ENCODE measurements at places on chromosomes 6 and 20.

DNA sequence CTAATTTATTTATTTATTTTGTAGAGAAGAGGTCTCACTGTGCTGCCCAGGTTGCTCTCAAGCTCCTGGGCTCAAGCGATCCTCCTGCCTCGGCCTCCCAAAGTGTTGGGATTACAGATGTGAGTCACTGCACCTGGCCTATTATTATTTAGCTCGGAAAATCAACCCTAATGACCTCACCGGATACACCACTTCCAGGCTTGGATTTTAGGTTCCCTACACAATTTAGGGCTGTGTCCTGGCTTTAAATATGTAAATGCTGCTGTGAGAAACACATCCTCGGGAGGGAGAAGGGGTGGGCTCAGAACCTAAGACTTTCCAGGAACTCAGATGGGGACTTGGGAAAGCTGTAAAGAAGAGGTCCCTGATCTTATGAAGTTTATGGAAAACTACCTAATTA, 51.0 kb upstream of the SLC32A1 start:
- DNase-seq: no peak

DNA sequence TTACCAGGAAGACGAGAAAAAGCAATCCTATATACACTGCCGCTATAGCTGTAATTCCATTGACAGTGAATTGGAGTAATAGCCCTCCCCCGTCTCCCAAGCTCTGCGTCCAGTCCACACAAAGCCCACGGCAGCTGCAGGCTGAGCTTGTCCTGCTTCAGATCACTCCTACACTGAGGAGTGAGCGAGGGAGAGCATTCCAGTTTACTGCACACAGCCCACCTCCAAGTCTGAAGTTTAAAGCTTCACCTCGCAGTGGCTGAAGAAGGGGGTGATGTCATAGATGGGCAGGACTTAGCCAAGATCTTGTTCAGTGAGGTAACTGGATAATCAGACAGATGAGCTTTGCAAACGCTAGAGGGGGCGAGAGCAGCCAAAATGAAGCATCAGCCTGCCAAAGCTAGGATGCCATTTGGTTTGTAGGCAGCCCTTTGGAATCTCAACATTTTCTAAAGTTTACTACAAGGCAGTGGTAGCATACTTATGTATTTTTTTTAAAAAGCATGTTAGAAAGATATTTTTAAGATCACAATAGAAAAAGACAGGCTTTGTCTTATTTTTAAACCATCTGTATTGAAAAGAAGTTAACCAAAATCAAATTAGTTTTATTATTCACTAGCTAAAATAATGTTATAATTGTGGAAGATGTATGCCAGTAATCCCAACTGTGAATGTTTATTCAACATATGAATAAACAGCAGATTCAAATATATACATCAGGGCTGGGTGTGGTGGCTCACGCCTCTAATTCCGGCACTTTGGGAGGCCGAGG, at the start of gene FLRT3:
Gene FLRT3 (minus strand): TSS at position 213 of the 772 bp plus-strand sequence. CDS start 10,106 bp downstream, outside the sequence.
- DNase-seq: peak; percentile 99

- DNase-seq: no peak
Observed at GRCh38 chr6:105691081-105691480, 288.2 kb upstream of the PREP start.

DNA sequence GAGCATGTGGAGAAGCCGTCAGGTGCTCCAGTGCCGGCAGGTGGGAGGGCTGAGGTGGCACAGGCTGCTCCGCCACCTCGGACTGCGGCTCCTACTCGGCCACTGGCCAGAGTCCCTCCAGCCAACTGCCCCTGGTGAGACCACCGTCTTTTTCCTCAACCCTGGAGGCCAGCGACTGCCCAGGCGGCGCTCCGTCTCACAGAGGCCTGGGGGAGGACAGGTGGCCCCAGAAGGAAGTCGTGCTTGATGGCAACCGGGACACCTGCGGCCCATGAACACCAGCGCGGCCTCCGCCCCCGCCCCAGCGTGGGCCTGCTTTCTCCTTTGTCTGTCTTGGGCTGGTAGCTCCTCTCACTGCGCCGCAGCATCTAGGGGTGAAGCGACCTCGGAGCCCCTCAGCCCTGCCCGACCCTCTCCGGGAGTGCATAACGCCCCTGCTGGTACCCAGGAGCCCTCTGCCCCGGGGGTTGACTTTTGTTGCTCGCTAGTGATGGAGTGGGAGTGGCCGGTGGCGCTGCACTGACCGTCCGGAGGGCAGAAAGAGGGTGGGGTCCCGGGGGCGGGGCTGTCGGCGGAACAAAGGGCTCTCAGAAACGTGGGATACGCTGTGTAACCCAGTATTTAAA, 706 bp upstream of the TUBB2B start:
- peak; percentile 94 for DNase-seq

DNA sequence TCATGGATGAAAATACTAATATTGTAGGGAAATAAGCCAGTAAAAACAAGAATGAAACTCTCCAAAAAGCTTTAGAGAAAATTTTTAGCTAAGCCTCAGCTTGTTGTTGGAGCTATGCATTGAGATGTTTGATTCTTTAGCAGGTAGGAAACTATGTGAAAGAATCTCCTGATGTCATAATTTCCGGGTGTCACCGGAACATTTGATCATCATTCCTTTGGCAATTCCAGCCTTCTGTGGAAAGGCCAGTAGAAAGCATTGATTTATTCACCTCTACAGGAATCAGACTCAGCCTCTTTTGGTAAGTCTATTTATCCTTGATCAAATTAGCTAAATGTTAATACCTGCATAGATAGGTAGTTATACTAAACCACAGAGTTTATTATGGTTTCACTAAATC, 9.5 kb downstream of the FAM229B start:
- no peak for DNase-seq

DNA sequence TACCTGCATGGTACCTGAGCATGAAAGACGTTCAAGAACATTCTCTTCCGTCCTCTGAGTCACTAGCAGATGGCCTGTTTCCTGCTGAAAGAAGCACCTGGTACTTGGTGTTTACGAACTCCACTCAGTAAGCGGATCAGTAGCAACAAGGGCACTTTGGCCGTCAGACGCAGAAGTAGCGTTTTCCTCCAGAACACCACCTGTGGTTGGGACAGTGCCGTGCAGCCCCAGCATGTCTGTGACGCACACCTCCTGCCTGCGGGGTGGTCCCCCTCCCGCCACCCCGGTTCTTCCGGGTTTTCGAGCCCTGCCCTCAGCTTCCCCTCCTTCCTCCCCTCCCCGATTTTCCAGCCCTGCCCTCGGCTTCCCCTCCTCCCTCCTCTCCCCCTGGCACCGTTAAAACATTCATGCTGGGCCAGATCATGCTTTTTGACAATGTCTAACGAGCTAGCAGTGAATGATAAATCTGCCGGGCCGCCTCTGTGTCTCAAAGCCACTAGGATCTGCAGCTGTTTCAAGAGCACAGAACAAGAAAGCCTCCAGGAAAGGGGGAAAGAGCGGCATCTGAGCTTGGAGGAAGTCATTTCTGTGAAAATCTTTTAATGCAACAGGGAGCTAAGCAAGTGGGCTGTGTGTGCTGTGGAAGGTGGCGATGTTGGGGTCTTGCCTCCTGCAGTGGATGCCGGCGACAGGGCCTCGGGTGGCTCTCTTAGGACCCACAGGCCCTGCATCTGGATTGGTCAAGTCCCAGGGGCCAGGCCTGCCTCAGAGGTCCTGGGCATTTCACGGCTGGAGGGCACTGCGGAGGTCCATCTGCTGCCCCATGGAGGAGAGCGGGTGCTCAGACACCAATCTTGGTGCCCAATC, 207.9 kb downstream of the ERMARD start:
- DNase-seq: peak; percentile 87

DNA sequence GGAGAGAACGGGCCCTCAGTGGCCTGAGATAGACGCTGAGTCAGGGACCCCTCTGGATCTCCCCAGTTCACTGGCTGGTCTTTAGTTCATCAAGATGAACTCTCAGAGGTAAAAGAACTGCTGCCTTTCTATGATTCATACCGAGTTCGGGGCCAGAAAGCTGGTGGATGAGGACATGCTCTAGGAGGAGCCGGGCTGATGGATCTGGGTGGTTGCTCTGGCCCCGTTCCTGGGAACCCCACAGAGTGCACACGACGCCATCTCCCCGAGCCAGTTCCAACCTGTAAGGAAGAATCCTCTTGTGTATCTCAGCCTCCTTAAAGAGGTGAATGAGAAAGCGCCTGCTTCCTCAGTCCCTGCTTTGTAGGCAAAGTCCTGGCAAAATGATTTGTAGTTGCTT, 142.6 kb upstream of the PDE10A start:
- no peak for DNase-seq

GRCh38 chr20:18263723-18264122, 24.6 kb upstream of the ZNF133 start:
- no peak for DNase-seq

GRCh38 chr6:56842686-56843475, 112.0 kb upstream of the BEND6 start:
- DNase-seq: peak; percentile 70

GRCh38 chr6:18561037-18561750, 174.0 kb downstream of the RNF144B start:
- no peak for DNase-seq

GRCh38 chr6:53639520-53639919, 26.0 kb downstream of the KLHL31 start:
- DNase-seq: no peak

DNA sequence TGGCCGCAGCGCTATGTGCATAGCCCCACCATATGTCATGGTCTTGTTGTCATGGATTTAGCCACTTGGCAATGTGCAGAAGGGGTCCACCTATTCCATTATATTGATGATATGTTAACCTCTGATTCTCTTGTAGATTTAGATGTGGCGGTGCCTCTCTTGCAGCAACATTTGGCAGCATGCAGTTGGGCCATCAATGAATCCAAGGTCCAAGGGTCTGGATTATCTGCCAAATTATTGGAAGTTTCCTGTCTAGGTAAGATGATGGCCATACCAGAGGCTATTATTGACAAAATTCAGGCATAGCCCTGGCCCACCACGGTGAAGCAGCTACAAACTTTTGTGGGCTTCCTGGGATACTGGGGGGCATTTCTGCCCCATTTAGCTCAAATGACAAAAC, 31.4 kb downstream of the HDDC2 start:
- DNase-seq: no peak

DNA sequence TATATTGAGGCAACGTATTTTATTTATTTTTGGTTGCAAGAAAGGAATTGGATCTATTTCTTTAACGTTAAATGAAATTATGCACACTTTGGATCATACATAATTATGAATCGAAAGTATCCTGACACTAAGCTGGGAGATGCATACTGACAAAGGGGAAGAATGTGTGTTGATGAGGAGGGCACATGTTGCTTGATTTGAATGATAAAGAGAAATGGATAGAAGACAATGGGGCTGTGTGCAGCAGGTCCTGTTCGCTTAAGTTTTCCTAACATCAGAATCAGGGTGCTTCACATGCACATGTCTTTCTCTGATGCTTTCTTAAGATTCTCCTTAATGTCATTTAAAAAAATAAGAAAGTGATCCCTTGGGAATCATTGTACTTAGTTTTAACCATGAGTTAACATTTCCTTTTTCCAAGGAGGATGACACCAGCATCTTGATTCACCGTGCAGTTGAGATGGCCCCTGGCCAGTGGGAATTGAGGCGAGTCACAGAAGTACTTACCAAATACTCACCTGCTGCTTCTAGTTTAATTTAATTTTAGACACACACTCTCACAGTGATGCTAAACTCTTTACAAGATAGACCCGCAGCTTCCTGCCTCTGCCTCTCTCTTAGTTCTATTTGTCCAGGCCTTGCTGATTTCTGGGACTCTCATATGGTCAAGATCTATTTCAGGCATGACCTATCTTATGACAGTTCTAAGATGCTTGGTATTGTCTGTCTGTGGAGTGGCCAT, 116.5 kb downstream of the CLIC5 start:
- DNase-seq: no peak

GRCh38 chr6:33826537-33826936, 22.7 kb upstream of the MLN start:
- DNase-seq: no peak

All from kidney (tissue), 22 donors.